ENCODE measurements at places on chromosomes 6 and 20.

DNA sequence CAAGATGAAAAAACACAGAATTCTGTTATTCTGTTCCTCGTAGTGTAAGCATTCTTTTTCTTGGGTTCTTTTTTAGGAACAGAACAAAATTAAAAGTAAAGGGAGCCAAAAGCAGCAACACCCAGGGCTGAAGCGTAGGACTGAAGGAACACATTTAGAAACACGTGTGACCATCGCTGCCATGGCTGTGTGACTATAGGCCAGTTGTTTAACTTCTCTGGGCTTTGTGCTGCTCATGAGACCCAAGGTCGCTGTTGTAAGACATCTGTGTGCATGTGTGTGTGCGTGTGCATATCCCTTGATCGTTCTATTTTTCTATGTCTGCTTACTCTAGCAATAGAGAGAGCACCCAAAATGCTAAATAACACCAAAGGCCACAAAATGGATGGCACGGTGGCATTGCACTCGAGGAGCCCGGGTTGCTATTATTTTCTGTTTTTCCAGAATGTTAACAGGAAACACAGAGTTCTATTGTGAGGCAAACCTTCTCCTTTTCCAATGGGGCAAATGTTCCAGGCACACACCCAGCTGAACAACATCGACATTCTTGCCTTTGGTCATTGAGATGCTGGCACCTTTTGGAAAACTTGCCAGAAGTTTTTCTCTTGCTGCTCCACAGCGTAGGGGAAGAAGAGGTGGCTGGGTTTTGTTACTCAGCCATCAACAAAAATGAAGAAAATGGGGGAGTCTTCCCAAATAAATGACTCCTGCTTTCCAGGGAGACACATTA, 267.8 kb upstream of the ECI2 start:
- no peak for DNase-seq

- peak; percentile 38 for DNase-seq
Observed at GRCh38 chr6:128464790-128465189, 55.6 kb downstream of the PTPRK start.

- no peak for DNase-seq
Observed at GRCh38 chr6:71412559-71413140, 124.0 kb downstream of the OGFRL1 start.

GRCh38 chr6:142845143-142845571, 99.8 kb downstream of the HIVEP2 start:
- DNase-seq: peak; percentile 45

DNA sequence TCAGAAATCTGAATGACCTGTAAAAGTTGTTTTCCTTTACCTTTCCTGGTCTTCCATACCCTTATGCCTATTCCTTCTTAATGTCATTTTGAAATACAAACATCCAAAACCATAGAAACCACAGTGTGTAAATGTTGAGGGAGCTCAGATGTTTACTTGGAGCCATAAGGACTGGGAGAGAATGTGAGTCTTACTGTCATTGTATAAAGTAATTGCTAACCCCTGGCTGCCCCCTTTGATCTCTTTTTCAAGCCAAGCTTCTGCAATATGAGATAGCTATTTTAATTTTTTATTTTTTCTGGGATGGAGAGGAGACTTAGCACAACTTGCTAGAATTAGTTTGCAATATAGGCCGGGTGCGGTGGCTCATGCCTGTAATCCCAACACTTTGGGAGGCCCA, 124.4 kb upstream of the AKIRIN2 start:
- no peak for DNase-seq

GRCh38 chr6:45327956-45328522, at the start of gene RUNX2:
RUNX2 (plus strand) TSS chr6:45328330; CDS start chr6:45328727, 397 bp downstream.
- no peak for DNase-seq

- DNase-seq: no peak
Observed at GRCh38 chr6:62808565-62809293, 402.5 kb upstream of the FKBP1C start.

GRCh38 chr20:47432834-47433210, 68.9 kb upstream of the NCOA3 start:
- no peak for DNase-seq

GRCh38 chr6:150142670-150143515, at the start of gene PPP1R14C:
PPP1R14C (plus strand) TSS chr6:150143044; CDS start chr6:150143193, 149 bp downstream.
- DNase-seq: no peak

DNA sequence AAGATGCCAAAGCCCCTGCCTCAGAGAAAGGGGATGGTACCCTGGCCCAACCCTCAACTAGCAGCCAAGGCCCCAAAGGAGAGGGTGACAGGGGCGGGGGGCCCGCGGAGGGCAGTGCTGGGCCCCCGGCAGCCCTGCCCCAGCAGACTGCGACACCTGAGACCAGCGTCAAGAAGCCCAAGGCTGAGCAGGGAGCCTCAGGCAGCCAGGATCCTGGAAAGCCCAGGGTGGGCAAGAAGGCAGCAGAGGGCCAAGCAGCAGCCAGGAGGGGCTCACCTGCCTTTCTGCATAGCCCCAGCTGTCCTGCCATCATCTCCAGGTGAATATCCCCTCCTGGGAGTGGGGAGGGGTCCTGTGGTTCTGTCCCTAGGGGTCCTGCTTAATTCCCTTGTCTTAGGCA, 1.1 kb downstream of the MYLK2 start:
- no peak for DNase-seq

DNA sequence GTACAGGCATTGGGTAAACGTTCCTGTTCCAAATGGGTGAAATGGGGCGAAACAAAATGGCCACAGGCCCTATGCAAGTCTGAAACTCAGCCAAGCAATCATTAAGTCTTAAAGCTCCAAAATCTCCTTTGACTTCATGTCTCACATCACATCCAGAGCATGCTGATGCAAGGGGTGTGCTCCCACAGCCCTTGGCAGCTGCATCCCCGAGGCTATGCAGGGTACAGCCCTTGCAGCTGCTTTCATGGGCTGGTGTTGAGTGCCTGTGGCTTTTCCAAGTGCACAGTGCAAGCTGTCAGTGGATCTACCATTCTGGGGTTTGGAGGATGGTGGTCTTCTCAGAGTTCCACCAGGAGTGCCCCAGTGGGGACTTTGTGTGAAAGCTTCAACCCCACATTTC, 270.0 kb upstream of the CDYL start:
- no peak for DNase-seq

DNA sequence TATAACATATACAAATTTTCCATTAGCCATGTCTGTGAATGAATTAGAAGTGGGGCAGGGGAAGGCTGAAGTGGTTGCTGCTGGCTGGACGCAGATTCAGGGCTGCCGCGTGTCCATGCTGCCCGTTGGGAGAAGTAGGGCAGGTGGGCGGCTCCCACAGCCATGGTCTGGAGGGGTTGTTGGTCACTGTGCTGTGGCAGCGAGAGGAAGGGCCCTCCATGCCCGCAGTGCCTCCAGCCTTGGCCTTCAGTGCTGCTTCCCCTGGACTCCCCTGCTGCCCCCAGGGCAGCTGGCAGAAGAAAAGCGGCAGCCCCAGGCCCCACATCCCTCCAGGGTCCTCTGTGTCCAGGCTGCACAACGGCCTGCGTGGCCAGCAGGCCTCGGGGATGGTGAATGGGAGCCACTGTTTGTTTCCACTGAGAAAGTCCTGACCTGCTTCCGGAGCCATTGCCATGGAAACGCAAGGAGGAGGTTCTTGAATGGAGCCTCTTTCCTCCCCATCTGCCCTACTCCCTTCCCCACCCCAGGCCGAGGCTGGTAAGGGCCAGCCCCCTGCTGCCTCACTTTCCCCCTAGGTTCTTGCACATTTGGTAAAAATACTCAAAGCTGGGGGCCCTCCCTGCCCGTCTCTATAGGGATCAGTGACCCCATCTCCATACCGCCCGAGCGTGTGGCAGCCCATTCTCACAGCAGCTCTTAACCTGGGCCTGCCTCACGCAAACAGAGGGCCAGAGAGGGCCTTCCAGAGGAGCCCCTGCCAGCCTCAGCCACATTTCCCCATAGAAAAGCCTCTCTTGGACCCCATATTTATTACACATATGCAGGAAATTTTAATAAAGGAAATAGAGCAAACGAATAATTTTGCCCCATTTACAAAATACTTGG, 113.3 kb downstream of the SASH1 start:
- peak; percentile 33 for DNase-seq

- DNase-seq: no peak
Observed at GRCh38 chr6:156351346-156351966, 425.7 kb upstream of the ARID1B start.

GRCh38 chr6:52790861-52791260, 12.8 kb downstream of the GSTA1 start:
- DNase-seq: no peak

DNA sequence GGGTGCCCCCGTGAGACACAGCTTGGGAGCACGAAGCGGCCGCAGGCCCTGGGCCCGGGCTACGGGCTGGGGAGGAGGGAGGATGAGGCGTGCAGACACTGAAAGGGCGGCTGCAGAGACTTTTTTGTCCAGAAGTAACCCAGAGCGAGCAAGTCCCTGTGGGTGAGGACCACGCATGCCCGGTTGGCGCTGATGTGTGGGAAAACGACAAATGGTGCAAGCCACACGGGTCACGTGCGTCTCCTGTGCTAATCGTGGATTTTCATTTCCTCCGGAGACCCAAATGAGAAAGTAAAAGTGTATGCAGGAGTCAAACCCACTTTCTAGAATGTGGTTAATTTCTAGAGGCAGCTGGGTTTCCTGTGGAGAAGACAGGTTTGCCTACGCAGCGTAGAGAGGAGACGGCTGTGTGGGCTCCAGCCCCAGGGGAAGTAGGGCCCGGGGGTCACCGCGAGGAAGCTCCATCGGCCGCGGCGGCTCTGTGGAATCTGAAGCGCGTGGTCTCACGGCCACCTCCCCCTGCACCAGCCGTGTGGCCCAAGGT, 19.0 kb downstream of the DLL1 start:
- DNase-seq: no peak

- no peak for DNase-seq
Observed at GRCh38 chr6:1461736-1462135, 72.4 kb downstream of the FOXF2 start.

- DNase-seq: no peak
Observed at GRCh38 chr20:45110301-45110700, 4.7 kb downstream of the WFDC5 start.

DNA sequence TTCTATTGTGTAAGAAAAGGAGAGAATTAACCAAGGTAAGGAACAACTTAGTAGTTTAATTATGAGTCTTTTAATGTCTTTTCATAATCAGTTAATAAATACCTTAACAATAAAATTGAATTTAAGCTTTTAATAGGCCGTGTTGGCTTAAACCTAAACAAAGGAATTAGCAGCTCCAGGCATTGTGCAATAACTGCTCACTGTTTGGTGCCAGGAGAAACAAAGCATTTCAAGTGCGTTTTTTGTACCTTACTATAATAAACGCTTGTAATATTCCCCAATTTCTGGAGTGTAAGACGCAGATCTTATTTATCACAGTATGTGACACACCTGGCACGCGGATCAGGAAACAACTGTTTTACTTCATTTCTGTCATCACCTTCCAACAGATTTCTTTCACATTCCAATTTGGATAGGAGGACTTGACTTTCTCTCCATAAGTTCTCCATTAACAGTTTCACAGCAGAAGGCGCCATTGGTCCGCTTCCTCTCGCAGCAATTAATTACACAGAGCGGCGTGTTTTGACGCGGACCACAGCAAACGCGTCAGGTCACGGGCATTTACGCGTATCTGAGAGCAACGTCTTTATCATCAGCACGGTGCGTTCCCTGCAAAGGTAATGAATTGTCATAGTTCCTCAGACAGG, 335.8 kb upstream of the NT5E start:
- no peak for DNase-seq

DNA sequence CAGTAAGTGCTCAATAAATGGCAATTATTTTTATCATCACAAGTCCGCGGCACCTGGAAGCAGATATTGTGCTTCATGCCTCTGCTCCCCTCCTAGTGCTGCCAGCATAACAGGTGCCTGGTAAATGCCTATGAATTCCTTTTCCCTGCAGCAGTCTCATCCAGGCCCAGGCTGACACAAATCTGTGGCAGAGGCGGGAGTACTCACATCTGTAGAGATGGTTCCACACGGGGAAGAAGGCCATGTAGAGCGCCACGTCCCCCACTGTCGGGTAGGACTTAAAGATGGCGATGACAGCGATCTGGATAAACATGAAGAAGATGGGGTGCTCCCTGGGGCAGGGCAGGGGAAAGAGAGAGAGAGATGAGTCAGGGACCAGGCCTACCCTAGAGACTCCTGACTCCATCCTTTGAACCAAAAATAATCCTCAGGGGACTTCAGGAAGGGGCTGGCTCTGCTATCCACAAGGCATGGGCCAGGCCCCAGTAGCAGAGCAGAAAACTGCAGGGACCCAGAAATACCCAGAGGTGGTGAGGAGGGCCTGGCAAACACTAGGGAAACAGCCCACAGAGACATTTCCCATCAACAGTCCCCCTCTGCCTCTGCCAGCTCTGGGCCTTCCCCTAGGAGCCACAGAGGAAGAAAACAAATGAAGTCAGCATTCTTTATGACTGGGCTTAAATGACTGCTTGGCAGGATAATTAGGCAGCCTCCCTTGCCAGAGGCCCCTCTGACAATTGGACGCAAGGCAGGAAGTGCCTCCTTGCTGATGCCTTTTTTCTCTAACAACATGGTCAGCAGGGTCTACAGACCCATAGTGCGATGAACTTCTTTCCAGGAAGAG, 23.0 kb downstream of the MAP1LC3A start:
- peak; percentile 91 for DNase-seq

GRCh38 chr6:9610620-9611415, 804.1 kb downstream of the TFAP2A start:
- no peak for DNase-seq

DNA sequence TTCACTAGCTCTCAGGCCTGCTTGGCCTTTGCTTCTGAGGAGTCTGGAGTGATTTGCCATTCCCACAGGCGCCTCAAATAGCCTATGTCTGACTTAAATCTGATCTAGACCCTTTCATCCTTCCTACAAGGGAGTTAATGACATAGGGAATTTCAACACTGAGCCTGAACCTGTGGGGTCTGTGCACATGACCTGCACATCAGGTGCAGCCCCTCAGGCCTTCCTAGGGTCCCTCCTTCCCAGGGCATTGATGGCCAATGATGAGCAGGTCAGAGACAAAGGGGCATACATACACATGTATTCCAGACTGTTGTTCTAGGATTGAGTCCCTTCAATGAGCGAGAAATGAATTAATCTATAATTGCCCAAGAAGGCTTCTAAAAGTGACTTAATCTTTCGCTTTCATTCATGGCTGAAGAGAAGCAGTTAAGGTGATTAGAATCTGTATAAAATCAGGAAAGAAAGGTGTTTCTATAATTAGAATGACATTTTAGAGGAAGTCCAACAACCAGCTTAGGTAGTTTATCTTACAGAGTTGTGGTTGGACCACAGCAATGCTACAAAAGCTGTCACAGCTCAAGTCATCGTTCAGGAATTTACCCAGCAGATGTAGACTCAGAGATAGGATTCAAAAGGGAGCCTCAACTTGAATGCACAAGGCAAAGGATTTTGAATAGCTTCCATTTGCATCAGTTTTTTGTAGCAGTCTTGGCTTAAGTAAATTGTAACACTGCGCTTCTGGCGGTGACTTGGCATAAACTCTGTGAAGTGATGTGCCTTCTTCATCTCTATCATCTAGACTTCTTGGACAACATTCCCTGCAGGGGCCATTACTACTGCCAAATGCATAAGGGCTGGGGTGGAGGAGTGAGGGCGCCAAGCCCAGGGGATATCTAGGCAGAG, 27.0 kb upstream of the TBC1D7 start:
- peak; percentile 69 for DNase-seq

All from endothelial cell of umbilical vein (primary cell).